IPS DF 19.7 (cell line): ENCODE measurements at places on chromosomes 3 and 15.

GRCh38 chr15:82972990-82973389 lies 13.0 kb upstream of the RAMAC start:
- no peak for DNase-seq

GRCh38 chr15:69997813-69998212 lies 99.9 kb downstream of the TLE3 start:
- DNase-seq, result no peak

DNA sequence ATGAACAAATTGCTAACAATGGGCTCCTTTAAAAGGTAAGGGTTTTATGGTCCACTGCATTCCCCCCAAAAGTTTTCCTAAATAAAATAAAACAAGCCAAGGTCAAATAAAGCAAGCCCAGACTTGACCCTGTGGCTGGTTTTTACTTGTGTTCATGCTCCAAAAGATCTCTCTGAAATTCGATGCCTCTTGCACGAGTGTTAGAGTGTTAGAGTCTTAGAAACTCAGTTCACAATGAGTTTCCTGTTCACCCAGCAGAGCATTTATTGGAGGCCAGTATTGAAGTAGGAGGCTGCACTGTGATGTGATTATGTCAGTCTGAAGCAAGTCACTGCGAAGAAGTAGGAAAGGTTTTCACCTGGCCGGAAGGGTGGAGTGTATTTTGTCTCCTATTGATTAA lies 59.9 kb upstream of the LRTM1 start:
- DNase-seq, result no peak

DNA sequence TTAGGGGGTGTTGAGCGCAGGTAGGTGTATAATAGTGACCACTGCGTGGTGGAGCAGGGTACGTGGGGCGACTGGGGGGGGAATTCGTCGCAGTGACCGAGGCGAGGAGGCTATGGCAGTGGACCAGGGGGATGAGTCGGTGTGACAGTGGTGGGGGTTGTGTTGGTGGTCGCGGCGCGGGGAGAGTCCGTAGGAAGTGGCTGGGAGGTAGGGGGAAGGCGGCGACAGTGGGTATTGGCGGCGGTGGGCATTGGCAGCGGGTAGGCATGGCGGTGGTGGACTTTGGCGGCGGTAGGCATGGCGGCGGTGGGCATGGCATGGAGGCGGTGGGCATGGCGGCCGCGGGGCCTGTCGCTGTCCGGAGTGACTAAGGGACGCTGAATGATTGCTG lies 739 bp downstream of the SNRPN start:
- DNase-seq, result no peak

DNA sequence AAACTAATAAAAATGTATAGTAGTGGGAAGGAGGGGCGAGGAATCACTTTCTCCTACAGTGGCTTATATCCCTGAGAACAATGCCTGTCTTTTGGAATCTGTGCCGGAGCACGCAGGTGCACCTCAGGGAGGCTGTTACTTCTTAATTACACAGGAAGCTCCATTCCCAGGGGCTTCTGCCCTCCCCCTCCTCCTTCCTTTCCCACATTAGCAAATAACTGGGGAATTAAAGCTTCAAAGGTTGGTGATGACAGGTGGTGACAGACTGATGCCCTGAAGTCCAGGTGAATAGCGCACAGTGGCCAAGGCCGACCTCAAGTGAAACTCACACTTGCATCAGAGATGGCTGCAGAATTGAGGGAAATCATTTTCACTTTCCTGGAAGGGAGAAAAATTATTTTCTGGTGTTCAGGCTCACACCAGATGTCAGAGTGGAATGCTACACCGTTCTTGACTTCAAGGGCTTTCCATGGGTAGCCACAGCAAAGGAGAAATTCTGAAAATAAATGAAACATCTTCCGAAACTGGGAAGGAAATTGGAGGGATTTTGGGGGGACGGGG lies 3.7 kb downstream of the GRAMD2A start:
- DNase-seq, result no peak

GRCh38 chr3:143511174-143511879 lies 336.9 kb downstream of the SLC9A9 start:
- no peak for DNase-seq

DNA sequence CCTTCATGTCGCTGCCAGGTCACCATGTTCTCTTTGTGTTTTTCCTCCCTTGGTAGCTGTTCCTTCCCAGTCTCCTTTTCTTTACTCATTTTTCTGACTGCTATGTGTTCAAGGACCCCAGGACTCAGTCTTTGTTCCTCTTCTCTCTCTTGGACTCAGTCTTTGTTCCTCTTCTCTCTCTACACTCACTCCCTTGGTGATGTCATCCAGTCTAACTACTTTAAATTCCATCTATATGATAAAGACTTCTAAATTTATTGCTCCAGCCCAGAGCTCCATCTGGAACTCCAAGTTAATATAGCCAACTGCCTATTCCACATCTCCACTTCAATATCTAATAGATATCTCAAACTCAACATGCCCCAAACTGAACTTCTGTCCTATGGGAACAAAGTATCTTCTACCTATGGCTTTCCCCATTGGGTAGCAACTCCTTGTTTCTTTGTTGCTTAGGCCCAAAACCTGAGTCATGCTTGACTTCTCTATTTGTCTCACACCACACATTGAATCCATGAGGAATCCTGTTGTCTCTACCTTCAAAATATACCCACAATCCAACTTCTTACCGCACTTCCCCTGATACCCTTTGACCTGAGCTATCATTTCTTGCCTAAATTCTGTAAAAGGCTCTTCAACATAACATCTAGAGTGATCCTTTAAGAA lies 4.9 kb upstream of the DYNC1LI1 start:
- DNase-seq, result no peak

DNA sequence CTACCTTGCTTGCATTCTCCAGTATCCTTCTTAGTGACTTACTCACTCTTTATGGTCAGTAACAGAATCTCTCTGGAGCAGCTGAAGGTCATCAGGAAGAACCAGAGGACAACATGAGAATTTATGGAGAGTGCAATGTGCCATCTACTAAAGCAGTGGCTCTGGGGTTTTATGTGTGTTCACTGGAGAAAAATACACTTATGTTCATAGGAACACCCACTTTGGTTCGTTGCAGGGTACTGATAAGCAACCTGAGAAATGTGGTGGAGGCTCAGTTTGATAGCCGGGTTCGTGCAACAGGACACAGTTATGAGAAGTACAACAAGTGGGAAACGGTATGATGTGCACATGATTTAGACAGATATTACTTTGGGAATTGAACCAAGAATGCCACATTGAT lies 12.8 kb downstream of the CPB1 start:
- DNase-seq, result no peak

- no peak for DNase-seq
Observed at GRCh38 chr15:94882071-94882712, 650.8 kb downstream of the MCTP2 start.

DNA sequence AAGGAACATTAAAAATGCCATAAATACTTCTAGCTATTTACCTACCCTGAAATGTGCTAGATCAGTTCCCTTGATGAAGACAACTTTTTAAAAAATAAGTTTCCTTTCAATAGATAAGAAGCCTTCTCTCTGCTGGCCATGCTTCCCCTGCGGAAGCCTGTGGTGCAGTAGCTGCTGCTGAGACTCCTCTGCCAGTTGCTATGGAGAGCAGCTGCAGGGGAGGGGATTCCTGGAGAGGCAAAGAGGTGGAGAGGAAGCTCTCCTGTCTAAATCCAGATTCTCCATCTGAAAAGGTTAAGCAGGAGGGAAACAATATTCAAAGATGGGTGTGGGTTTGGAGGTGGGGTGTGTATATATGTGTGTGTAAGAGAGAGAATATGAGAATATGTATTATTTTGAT lies 69.8 kb upstream of the BFSP2 start:
- DNase-seq, result no peak

DNA sequence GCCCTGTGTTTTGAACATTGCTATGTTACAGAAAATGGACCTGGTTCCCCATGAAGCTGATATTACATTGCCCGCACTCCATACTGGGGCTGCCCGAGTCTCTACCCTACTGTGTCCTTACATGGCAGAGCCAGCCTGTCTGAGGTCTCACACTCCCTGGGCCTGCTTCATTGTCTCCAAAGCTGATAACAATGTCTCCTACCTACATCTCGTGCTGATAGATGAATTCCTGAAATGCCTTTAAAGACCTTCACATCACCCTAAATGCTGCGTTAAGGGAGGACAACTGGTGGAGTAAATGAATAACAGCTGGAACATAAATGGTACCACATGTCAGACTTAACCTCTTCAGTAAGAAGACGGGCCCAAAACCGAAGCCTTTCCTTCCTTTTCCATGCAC lies 62.9 kb upstream of the PTX3 start:
- no peak for DNase-seq

GRCh38 chr15:78063970-78064385 lies 13.5 kb downstream of the TBC1D2B start:
- DNase-seq, result no peak

GRCh38 chr15:50148362-50148963 lies 29.4 kb upstream of the ATP8B4 start:
- DNase-seq, result peak; percentile 69
